ENCODE measurements at places on chromosomes 6 and 20. TPM values are rescaled to one million over a fixed set of nuclear protein-coding genes. Genes with fewer than 3 reads are reported as not detected.

Gene PLCB1
- total RNA-seq, result 29.2 TPM

DNA sequence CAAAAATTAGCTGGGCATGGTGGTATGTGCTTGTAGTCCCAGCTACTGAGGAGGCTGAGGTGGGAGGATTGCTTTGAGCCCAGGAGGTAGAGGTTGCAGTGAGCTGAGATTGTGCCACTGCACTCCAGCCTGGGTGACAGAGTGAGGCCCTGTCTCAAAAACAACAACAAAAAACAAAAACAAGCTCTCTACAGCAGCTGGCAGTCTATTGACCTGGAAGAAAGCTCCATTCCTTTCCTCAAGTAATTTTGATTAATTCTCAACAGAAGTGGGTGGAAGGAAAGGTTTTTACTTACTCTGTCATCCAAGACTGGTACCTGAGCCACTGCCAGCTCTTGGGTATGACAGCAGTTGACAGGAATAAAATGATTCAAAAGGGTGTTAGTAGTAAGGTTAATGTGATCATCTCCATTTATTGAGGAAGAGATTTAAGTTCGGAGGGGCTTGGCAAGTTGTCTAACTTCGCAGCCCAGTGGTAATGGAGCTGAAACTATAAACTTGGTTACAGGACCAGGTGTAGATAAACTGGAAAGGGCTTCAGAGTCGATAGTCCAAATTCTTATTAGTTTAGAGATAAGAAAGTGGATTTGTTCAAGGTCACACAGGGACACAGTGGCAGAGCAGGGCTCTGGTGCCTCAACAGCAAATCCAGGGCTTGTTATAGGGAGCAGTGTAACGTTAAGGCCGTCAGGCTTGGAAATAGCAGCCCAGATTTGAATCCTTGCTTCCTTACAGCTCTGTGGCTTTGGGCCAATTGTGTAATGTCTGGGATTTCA is 14.8 kb downstream of the SRSF3 start:
- H3K36me3 ChIP-seq, result no peaks in the 10 kb centered on the region
- peak overlapping the region; percentile 1 for H3K27ac ChIP-seq
- no peaks in the 10 kb centered on the region for H3K4me1 ChIP-seq
- H3K4me3 ChIP-seq, result no peak overlapping the region
- H3K27me3 ChIP-seq, result no peaks in the 10 kb centered on the region

DNA sequence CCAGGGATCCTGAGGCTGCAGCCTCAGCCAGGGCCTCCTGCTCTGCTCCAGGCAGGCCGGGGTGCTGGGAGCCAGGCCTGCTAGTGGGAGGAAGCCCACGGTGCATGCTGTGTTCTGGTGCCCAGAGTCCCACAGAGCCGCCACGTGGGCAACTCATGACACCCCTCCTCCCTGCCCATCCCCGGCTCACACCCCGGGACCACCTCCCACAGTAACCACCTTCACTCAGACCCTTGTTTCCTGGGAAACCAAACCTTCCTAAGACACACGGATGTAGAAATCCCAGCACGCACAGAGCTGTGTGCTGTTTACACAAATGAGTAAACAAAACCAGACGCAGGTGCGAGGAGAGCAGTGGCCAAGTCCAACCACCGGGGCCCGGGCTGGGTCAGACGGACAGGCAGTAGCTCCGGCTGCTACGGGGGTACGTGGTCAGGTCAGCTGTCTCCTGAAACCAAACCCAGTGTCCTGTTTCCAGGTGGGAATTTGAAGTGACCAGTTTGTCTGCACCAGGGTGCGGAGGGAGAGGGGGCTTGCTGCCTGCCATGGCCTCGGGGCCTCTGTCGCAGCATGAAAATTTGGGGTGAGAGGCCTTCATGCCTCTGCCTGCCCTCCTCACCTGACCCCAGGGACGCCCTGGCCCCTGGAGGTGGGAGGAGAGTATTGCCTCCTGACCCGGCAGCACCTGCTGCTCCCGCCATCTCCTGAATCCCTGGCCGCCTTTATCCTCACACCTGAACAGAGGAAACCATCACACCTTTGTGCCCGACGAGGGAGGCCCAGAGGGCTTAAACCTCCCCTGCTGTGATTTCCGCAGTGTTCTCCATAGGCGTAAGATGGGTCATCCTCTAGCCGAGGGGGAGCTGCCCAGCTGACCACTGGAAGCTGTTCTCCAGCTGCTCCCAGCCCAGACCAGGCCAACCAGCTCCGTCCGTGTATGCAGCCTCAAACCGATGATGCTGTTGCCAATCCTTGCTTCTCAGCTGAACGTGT is 52.0 kb upstream of the SMOC2 start:
- no peaks in the 10 kb centered on the region for H3K27me3 ChIP-seq
- H3K4me3 ChIP-seq, result no peak overlapping the region
- H3K27ac ChIP-seq, result no peak overlapping the region
- no peak for DNase-seq
- no peaks in the 10 kb centered on the region for H3K36me3 ChIP-seq

GRCh38 chr20:55782912-55783253 is 222.4 kb downstream of the CBLN4 start:
- H3K4me3 ChIP-seq, result no peak overlapping the region
- H3K4me1 ChIP-seq, result no peaks in the 10 kb centered on the region
- no peak for DNase-seq
- H3K36me3 ChIP-seq, result no peaks in the 10 kb centered on the region

Gene MAS1
- under 0.01 TPM for total RNA-seq

DNA sequence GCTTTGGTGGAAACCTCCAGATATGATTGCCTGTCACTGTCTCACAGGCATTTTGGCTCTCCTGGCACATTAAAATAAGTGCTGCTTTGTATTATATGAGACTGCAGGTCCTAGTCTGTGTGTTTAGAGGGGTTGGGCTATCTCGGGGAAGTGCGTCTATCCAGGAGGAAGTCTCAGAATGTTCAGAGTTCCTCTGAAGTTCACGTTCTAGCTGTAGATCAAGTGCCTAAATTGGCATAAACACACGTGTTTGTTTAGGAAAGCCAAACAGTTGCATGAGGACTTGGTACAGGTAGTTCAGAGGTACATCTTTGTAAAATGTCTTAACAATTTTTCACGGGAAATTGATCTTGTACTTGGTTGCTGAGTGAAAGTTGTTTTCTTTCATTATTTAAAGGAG is 36.4 kb upstream of the SLC22A1 start:
- no peaks in the 10 kb centered on the region for H3K27me3 ChIP-seq
- no peak overlapping the region for H3K27ac ChIP-seq
- H3K4me3 ChIP-seq, result no peak overlapping the region
- DNase-seq, result no peak

Gene MRAP2
- not detected for total RNA-seq

DNA sequence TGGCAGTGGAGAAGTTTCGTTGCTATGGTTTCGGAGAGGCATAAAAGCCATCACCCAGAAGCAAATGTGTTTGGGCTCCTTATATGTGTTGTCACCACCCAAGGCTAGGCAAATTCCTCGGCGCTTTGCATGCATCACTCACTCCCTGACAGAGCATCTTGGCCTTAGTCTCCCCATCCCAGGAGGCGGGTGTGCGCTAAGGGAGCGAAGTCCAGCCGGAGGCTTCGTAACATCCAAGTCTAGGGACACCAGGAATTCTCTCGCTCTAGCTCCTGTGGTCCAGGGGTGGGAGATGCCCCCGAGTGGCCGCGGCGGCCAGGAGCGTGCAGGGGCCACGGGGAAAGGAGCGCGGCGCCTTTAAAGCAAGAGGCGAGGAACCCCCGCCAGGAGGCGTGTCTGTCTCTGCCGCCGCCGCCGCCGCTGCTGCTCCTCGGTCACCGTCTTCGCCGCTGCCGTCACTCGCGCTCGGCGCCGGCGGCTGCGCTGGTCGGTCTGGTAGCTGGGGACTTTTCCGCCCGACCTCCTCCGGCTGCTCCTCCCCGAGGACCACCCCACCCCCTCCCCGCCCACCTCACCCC is at the start of gene GRIK2:
Gene GRIK2, plus strand, starts transcription at position 458 of the 578 bp plus-strand sequence.
- no peak for DNase-seq
- no peaks in the 10 kb centered on the region for H3K4me1 ChIP-seq
- H3K36me3 ChIP-seq, result no peaks in the 10 kb centered on the region
- no peak within 1 kb of the TSS for H3K27ac ChIP-seq
- peak within 1 kb of the TSS; percentile 11 for H3K4me3 ChIP-seq
- H3K27me3 ChIP-seq, result peaks cover 34% of the 10 kb centered on the region

Gene PDSS2
- 12.6 TPM for total RNA-seq

GRCh38 chr6:39005774-39006173 is 42.8 kb upstream of the GLP1R start:
- H3K27ac ChIP-seq, result no peak overlapping the region
- no peak for DNase-seq
- no peaks in the 10 kb centered on the region for H3K27me3 ChIP-seq
- H3K4me3 ChIP-seq, result no peak overlapping the region
- H3K36me3 ChIP-seq, result no peaks in the 10 kb centered on the region
- no peaks in the 10 kb centered on the region for H3K4me1 ChIP-seq

DNA sequence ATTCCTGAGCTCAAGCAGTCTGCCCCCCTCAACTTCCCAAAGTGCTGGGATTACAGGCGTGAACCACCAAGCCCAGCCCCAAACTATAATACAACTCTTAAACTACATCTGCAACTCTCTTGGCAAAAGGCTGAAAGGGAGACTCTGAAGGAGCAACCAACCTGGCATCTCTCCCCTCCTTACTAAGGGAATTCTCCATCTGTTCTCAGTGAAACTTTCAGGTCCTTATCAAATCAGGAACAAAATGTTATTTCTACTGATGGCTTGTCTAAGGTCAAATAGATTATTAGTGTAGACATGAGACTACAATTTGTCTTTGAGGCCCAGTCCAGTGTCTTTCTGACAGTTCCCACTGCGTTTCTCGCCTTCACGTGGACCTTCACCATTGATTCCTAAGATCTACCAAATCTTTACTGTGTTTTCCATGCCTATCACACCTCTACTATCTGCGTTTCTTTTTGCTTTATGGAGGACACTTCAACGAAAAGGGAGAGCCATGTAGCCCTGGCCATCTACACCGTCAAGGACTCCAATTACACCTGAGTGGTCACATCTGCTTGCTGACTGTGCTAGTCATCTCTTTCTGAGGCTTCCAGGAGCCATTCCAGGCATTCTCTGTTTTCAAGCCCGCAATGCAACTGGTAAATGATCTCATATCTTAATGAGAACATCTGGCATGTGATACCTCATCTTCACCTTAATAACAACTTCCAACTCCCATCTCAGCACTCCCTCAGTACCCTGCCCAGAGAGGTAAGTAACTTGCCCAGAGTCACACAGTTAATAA is 405.7 kb upstream of the CITED2 start:
- no peak for DNase-seq
- no peaks in the 10 kb centered on the region for H3K27me3 ChIP-seq
- H3K27ac ChIP-seq, result no peak overlapping the region
- no peak overlapping the region for H3K4me3 ChIP-seq

DNA sequence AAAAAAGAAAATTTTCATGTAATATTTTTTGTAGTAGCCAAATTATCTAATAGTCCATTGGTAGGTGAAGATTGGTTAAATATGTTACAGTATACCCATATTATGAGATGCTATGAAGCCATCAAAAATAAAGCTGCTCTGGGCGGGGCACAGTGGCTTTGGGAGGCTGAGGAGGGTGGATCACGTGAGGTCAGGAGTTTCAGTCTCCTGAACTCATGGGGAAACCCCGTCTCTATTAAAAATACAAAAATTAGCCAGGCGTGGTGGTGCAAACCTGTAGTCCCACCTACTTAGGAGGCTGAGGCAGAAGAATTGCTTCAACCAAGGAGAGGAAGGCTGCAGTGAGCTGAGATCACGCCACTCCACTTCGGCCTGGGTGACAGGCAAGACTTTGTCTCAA is 360.5 kb downstream of the KIF16B start:
- H3K4me3 ChIP-seq, result no peak overlapping the region
- H3K36me3 ChIP-seq, result no peaks in the 10 kb centered on the region
- H3K4me1 ChIP-seq, result no peaks in the 10 kb centered on the region
- DNase-seq, result no peak
- H3K27ac ChIP-seq, result no peak overlapping the region

- no peaks in the 10 kb centered on the region for H3K27me3 ChIP-seq
- no peak overlapping the region for H3K4me3 ChIP-seq
- H3K27ac ChIP-seq, result peak overlapping the region; percentile 16
- DNase-seq, result no peak
- H3K36me3 ChIP-seq, result no peaks in the 10 kb centered on the region
These were observed 74.5 kb downstream of the JPH2 start for GRCh38 chr20:44112456-44112855.

Gene CLDN20
- not detected for total RNA-seq

Data from uterus (tissue), 4 donors.